ENCODE measurements at places on chromosomes 5 and 9.

- DNase-seq, result no peak
Observed at GRCh38 chr9:93522736-93523135, 53.6 kb upstream of the PHF2 start.

DNA sequence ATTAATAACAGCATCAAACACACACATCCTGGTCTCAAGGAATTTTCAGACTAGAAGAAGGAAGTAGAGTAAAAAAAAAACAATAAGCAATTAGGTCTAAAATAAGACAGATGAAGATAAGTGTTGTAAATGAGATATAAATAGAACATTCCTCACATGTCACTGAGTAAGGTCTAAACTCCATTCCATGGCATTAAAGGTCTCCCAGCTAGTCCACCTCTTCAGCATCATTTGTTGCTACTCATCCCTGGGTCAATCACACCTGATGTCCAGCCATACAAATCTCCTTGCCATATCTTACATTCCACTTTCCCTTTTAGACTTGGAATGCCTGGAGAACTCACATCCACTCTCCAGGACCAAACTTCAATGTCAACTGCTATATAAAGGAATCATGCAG is 214.1 kb upstream of the KLF4 start:
- DNase-seq, result no peak

GRCh38 chr5:102713682-102714231 is 41.3 kb upstream of the PAM start:
- peak; percentile 45 for DNase-seq

GRCh38 chr5:92513067-92513466 is 1068.0 kb downstream of the NR2F1-AS1 start:
- DNase-seq, result no peak

All from NCI-H510A treated with DMSO at 0.1 percent for 48 hours (cell line).